ENCODE measurements at places on chromosomes 4 and X.

- peak; percentile 15 for DNase-seq
Measured at GRCh38 chr4:80610845-80611677, 275.5 kb downstream of the CFAP299 start.

GRCh38 chr4:105709081-105709450, 482 bp downstream of the GSTCD start:
- no peak for DNase-seq

GRCh38 chr4:173398220-173398619, 696 bp downstream of the SCRG1 start:
- no peak for DNase-seq

DNA sequence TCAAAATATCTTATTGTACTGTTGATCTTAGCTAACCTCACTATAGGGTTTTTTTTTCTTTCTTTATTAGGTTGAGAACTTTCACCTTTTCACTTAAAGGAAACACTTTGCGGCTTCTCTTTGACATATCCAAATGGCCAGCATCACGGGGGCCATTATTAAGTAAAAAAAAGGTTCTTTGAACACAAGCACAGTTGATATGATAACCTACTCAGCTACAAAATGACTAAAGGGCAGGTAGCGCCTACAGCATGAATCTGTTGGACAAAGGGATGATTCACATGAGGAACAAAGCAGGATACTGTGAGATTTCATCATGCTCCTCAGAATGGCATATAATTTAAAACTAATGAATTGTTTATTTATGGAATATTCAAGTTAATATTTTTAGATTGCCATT, 119.6 kb downstream of the CCSER1 start:
- no peak for DNase-seq

DNA sequence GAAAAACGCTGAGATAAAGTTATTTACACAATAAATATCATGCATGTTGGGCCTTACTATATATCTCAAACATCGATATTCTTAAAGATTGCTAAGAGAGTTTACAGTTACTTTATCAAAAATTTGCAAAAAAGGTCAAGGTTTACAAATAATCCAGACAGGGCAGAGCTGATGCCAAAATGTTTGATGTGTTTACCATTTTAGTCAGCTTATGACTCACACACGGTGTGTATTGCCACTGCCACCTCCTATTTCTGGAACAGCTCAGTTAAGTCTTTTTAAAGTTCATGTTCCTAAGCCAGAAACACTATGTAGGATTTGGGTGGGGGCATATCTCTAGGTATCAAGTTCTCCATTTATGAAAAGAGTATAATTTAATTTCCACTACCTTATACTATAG, 580.6 kb downstream of the INPP4B start:
- DNase-seq = no peak

DNA sequence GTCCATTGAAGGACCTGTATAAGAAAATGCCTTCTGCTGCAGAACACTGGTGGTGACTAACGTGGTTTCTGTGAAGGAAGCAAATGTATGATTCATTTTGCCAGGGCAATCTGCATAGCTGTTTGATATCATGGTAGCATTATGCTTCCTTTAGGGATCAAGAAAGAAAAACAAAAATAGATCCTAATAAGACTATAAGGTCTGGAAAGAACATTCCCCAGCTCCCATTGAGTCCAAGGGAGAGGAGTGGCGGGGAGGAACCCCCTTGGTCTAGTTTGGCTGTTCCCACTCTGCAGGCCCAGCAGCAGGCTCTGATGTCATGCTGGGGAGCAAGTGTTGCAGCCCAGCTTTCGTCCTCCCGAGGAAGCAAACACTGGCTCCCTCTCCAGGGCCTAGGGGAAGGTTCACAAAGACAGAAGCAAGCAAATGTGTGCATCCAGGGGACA, 154.5 kb upstream of the GALNT7 start:
- DNase-seq = peak; percentile 38

- DNase-seq = no peak
Measured at GRCh38 chrX:136497556-136498052, at the start of gene HTATSF1. Gene HTATSF1 (plus strand): TSS chrX:136497592. CDS start chrX:136497685, 93 bp downstream.

- DNase-seq = no peak
Measured at GRCh38 chr4:52904421-52904820, 42.3 kb downstream of the RASL11B start.

DNA sequence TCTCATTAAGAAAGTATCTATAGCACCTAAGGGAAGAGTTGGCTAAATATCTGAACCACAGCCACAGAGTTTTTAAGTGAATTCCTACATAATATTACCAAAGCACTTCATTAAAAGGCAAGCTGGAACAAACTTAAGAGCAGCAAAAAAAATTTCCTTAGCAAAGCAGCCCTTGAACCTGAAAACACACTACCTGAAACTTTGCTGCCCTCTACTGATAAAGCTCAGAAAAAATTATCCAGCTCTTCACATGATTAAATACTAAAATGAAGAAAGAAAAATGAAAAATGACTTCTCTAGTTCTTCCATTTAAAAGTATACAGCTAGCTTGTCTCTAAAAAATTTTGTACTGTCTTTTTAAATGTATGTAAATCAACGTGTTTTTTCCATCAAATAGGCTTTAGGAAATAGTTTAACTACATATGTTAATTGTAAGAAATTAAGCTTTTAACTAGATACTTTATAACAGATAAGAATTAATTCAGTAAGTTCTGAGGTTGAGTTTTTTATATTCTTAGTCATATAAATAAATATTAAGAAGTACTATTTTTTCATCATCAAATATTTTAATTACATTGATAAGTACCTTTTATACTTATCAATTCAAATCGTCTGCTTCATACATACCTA, 156.1 kb downstream of the STPG2 start:
- no peak for DNase-seq

GRCh38 chr4:125229596-125230058, 85.1 kb upstream of the FAT4 start:
- DNase-seq = no peak

GRCh38 chr4:6390356-6390755, 82.1 kb downstream of the PPP2R2C start:
- DNase-seq = peak; percentile 61

DNA sequence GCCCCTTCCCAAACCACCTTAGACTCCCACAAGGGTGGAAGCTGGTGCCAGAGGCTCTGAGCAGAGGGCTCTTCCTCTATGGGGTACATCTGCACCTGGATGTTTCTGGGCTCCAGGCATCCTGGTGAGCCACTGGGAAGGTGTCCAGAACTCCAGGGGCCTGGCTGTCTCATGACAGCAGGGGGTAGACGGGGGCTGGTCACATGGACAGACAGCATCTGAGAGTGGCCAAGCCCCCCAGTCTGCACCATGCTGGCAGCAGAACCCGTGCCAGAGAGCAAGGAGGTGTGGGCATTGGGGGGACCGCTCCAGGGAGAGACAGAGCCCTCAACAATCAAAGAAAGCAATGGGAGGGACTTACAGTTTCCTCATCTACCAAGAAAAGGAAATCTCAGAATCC, 39.5 kb downstream of the ZFYVE28 start:
- no peak for DNase-seq

DNA sequence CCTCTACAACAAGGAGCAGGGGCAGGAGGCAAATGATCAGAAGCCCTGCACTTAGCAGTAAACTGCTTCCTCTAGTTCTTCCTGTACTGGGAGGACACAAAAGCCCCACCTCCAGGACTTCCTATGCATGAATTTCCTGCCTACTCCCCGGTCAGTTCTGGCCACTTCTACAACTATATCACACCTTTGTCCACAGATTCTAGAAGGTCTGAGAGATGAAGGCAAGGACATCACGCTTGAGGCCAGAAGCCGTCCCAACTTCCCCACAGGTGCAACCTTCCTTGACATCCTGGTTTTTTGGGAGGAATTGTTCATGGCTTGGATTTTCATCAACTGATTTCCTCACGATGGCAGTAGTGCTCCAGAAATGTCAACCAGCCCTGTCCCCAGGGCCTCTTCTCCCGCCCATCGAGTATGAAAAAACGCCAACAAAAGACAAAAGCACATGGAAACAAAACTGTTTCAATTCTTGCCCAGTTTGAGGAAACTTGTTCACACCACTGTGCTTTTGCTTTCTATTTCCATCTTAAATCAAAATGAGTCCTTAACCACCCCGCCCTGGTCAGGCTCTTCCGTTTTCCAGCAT, 206.5 kb upstream of the STK26 start:
- no peak for DNase-seq

- no peak for DNase-seq
Measured at GRCh38 chrX:4825550-4825949, 1112.1 kb upstream of the PRKX start.

Measured in nephron progenitor cell (in vitro differentiated cells).